ENCODE measurements at places on chromosomes 16 and 17.
A peak's percentile ranks its signal among the peaks of the same experiment; 100 is the strongest.

GRCh38 chr17:41417576-41418015 is 6.8 kb downstream of the KRT37 start:
- DNase-seq: peak; percentile 28

DNA sequence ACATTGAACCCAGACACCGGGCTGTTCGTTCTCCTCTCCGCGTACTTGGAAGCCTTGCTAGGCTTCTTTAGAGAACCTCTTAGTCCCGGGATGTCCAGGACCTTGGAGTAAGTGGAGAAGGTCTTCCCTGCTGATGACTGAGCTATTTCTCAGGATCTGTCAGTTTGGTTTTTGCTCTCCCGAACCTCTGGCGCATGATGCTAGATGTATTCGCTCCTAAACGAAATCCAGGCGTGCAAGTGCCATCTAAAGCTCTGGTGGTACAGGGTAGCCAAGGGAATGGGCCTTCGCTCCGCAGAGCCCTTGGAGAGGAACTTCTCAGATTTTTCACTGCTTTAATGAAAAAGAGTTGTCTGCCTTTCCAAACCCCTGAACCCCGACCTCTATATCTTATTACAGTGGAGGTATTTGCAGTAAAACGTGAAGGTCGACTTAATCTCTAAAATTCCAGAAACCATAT is 547 bp downstream of the VMP1 start:
- DNase-seq: peak; percentile 58

DNA sequence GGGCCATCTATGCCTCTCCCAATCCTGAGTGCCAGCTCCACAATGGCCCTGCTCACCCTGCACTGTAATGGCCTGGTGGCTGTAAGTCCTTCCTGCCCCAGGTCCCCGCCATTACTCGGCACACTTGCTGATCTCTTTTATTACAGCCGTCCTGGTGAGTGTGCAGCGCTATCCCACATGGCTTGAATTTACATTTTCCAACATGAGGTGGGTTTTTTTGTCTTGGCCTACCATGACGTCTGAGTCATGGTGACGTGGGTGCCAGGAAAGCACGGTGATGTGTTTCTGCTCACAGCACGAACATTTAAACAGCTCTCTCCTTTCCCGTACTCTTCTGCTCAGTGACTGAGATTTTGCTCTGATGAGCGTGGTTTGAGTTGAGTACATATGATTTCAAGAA is 55.2 kb upstream of the FOXF1 start:
- no peak for DNase-seq

- peak; percentile 61 for DNase-seq
Observed at GRCh38 chr17:73956595-73957465, 246.6 kb upstream of the RPL38 start.

GRCh38 chr17:38510421-38511149 is 82.3 kb downstream of the ARHGAP23 start:
- no peak for DNase-seq

DNA sequence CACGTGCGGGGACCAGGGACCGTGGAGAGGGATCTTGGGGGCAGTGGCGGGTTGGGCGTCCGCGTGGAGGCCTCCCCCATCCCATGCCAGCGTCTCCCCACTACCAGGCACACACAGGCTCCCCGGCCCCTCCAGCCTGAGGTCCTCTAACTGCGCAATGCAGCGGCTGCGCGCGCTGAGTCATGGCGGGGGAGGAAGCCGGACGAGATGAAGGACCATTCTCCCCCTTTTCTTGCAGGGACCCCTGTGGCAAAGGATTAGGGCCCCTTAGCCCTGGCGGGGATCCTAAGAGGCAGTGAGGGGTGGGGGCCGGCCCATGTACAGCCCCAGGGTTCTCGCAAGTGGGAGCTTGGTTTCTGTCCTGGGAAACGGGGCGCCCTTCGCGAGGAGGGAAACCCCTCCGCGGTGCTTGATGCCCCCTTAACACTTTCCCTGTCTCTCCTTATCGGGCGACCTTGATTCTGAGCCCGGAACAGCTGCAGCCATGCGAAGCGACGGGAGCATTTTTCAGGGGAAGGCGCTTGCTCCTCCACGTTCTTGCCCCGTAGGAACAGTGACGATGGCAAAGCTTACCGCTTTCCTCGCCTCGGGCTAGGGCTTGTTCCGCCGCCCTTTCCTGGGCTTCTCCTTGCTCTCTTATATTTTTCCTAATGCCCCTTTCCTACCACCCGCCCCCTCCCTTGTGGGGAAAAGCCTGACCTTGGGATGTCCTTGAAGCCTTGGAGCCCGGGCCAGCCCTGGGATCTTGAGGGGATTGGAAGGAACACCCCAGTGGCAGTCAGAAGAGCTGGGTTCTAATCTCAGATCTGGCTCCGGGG is 592 bp downstream of the ALDOA start:
- peak; percentile 54 for DNase-seq

GRCh38 chr17:7886227-7887037 is 2.2 kb upstream of the CHD3 start:
- peak; percentile 65 for DNase-seq

DNA sequence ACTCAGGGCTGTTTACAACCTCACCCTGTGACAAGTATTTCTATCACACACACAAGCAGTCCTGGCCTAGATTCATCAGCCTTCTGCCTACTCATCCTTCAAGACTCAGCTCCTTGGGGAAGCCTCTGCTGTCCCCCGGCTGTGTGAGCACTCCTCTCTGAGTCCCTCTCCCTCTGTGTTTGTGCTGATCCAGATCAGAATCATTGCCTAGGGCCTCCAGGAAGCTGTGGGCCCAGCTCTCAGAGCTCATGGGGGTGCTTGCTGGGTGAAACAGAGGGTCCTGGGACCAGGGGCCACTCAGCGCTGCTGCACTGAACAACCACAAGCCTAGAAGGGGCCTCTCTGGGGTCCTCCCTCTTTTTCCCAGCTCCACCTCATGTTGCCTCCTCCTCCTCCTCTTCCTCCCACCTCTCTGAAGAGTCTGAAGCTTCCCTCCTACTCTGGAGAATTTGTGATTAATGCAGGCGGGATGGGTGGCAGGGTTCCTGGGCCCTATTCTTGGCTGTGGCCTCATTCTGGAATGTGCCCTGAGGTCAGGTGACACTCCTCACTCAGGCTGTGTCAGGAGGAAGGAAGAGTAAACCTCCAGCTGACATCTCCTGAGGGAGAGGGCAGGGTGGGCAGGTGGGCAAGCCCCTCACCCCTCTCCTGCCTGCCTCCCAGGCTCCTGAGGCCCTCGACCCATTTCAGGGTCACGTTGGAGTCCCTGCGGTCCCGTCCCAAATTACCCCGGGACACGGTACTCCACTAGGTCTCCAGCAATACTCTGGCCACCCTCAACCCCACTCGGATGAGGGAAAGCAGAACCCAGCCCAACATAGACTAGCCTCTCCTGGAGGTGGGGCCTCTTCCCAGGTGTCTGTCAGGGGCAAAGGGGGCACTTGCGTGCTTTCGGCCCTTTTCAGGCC is 10.1 kb downstream of the WFIKKN2 start:
- no peak for DNase-seq

GRCh38 chr16:10009684-10010083 is 172.5 kb downstream of the GRIN2A start:
- no peak for DNase-seq

GRCh38 chr17:47120521-47121095 is 68.5 kb downstream of the CDC27 start:
- no peak for DNase-seq

DNA sequence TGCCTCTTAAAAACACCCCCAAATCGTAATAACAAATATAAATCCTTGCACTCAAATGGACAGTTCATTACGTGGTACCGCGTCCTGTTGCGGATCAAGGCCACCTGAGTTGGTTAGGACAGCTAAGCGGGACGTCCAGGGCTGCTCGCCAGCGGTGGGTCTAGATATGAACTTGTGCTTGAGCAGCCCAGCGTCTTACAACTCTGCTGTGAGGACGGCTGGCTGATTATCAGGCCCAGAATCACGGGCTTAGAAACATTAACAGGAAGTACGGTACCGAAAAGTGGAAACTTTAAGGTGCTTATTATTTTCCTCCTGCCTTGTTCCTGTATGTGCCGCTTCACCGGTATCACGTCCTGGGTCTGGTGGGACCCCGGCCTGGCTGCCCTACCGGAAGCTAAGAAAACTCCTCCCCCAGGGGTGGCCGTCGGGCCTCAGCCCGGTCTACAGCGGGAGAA is 832 bp upstream of the SRRM2 start:
- DNase-seq: peak; percentile 89

DNA sequence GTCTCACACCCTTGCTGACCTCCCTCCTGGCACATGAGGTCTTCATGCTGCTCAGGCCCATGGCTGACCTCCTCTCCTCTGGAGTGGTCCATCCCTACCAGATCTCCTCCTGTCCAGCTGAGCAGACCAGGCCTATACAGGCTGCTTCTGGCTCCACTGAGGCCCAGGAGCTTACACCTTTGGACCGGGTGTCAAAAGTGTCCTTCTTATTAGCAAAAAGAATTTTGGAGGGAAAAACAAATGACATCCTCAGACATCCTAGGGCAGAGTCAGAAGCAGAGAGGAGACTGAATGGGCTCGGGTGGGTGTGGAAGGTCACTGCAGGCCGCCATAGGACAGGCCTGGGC is 38.1 kb downstream of the WSB1 start:
- no peak for DNase-seq

GRCh38 chr16:9138021-9138680 is 46.7 kb downstream of the HAPSTR1 start:
- DNase-seq: no peak

GRCh38 chr17:20315821-20316220 is 151.5 kb downstream of the LGALS9B start:
- DNase-seq: peak; percentile 47

GRCh38 chr16:10729104-10730048 is 14.3 kb upstream of the NUBP1 start:
- peak; percentile 40 for DNase-seq

- DNase-seq: no peak
Observed at GRCh38 chr17:34067011-34067410, 188.1 kb upstream of the CCL2 start.
